ENCODE measurements at places on chromosomes 3 and 15. TPM values are rescaled to one million over a fixed set of nuclear protein-coding genes. Genes with fewer than 3 reads are reported as not detected.
A peak's percentile ranks its signal among the peaks of the same experiment; 100 is the strongest.

DNA sequence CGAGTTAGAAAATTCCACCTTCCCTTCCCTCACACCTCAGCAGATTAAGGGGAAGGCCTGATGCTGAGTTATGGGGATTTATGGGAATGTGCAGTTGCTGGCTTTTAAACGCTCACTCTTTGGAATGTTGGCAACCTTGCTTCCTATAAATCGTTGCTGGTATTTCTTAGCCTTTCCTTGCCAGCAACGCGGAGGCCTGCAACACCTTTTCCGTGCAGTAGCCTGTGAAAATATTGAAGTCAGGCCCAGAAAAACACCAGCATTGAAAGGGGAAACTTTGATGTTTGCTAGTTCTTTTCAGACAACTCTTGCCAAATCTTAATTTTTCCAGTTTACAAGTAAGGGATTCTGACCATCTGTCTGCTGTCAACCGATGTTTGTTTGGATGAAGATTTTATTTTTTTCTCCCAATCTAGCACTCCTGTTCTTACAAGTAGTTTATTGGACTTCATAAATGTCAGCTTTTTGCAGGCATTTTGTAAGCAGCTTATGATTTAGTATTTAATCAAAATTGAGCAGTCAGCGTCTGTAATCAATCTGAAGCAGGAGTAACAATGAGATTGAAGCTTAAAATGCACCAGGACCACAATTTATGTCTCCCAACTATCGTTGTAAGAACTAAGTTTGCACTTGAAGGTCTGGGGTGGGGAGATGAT lies 251.0 kb downstream of the RPLP1 start:
- H3K27ac ChIP-seq = no peak overlapping the region
- H3K36me3 ChIP-seq = no peaks in the 10 kb centered on the region
- H3K27me3 ChIP-seq = no peaks in the 10 kb centered on the region
- no peaks in the 10 kb centered on the region for H3K4me1 ChIP-seq
- no peak overlapping the region for H3K4me3 ChIP-seq

GRCh38 chr3:24135280-24135679 lies 190.2 kb downstream of the NR1D2 start:
- H3K27me3 ChIP-seq = peaks cover 63% of the 10 kb centered on the region
- H3K36me3 ChIP-seq = no peaks in the 10 kb centered on the region
- H3K4me3 ChIP-seq = no peak overlapping the region
- no peak overlapping the region for H3K27ac ChIP-seq
- no peaks in the 10 kb centered on the region for H3K4me1 ChIP-seq
- no peak for DNase-seq

GRCh38 chr3:119342176-119342575 lies 48.0 kb downstream of the ARHGAP31 start:
- H3K4me1 ChIP-seq = peaks cover 10% of the 10 kb centered on the region
- no peak overlapping the region for H3K27ac ChIP-seq

DNA sequence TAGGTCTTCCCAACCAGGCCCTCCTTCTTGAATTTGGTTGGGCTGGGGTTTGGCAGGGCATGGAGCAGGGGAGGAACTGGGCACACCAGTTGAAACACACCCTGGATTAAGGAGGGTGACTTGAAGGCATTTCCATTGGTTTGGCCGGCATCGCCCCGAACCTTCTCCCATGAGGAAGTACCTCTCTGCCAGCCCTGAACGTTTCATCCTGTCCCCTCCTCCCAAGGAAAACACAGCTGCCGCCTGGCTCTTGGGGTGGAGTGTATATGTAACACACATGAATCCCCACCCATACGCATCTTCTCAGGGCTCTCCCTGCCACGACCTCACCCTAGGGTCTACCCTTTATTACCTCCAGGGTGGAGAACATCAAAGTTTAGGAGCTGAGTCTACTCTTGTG lies 14.6 kb downstream of the UBAP1L start:
- no peak overlapping the region for H3K27ac ChIP-seq
- H3K4me1 ChIP-seq = no peaks in the 10 kb centered on the region

DNA sequence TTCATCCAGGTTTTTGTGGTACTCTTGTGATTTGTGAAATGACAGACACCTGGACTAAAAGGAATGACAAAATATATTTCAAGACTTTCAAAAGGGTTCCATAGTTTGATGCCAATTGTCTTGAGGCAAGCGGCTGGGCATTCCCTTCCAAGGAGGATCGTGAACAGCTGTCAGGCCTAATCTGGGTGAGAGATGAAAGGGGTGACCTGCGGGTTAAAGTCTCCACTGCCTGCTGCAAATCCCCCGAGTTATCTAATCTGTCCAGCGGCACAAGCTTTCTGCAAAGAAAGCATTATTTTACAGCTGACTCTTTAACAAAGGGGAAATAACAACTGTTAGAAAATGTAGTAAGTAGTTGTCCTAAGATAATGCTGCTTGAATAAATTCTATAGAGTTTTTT lies 128.7 kb upstream of the MB21D2 start:
- H3K4me1 ChIP-seq = peaks cover 4% of the 10 kb centered on the region
- no peaks in the 10 kb centered on the region for H3K36me3 ChIP-seq
- DNase-seq = no peak
- no peaks in the 10 kb centered on the region for H3K27me3 ChIP-seq

The CFAP161 gene
- total RNA-seq = not detected

- no peaks in the 10 kb centered on the region for H3K36me3 ChIP-seq
- DNase-seq = no peak
Measured at GRCh38 chr3:70049761-70050160, 50.2 kb downstream of the SAMMSON start.

GRCh38 chr15:32828507-32829186 lies 110.8 kb downstream of the GREM1 start:
- no peaks in the 10 kb centered on the region for H3K4me1 ChIP-seq
- no peaks in the 10 kb centered on the region for H3K36me3 ChIP-seq
- DNase-seq = no peak
- H3K4me3 ChIP-seq = no peak overlapping the region
- no peak overlapping the region for H3K27ac ChIP-seq

The GLDN gene
- 1.7 TPM for total RNA-seq

- no peak overlapping the region for H3K4me3 ChIP-seq
- DNase-seq = no peak
- H3K36me3 ChIP-seq = peaks cover 4% of the 10 kb centered on the region
Measured at GRCh38 chr15:52652286-52652685, 26.9 kb downstream of the ATOSA start.

GRCh38 chr3:140416666-140417065 lies 261.2 kb upstream of the TRIM42 start:
- no peaks in the 10 kb centered on the region for H3K27me3 ChIP-seq
- H3K4me1 ChIP-seq = peaks cover 2% of the 10 kb centered on the region
- no peak overlapping the region for H3K27ac ChIP-seq
- no peak for DNase-seq
- H3K36me3 ChIP-seq = no peaks in the 10 kb centered on the region

GRCh38 chr3:9935966-9936510 lies 2.4 kb downstream of the CRELD1 start:
- H3K4me3 ChIP-seq = peak overlapping the region; percentile 93
- no peaks in the 10 kb centered on the region for H3K27me3 ChIP-seq
- no peaks in the 10 kb centered on the region for H3K4me1 ChIP-seq
- DNase-seq = no peak

The TMEM212 gene
- not detected for total RNA-seq

The SCAANT1 gene
- total RNA-seq = not detected

DNA sequence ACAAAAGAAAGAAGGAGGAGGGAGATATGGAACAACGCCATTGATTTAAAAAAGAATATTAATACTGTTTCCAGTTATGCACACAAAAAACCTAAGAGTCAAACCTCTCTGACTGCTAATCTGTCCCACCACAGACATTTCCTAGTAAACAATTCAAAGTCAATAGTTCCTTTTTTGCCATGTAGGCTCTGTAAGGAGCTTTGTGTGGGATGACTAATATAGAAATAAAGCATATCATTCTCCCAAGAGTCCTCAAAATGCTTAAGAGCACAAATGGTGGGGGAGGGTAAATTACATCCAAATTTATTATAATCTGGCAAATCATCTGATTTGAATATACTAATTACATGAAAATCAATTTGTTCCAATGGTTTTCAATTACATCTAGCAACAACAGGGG lies 155.9 kb upstream of the CNTN4 start:
- H3K27me3 ChIP-seq = no peaks in the 10 kb centered on the region
- DNase-seq = no peak
- H3K4me3 ChIP-seq = no peak overlapping the region
- H3K4me1 ChIP-seq = no peaks in the 10 kb centered on the region

DNA sequence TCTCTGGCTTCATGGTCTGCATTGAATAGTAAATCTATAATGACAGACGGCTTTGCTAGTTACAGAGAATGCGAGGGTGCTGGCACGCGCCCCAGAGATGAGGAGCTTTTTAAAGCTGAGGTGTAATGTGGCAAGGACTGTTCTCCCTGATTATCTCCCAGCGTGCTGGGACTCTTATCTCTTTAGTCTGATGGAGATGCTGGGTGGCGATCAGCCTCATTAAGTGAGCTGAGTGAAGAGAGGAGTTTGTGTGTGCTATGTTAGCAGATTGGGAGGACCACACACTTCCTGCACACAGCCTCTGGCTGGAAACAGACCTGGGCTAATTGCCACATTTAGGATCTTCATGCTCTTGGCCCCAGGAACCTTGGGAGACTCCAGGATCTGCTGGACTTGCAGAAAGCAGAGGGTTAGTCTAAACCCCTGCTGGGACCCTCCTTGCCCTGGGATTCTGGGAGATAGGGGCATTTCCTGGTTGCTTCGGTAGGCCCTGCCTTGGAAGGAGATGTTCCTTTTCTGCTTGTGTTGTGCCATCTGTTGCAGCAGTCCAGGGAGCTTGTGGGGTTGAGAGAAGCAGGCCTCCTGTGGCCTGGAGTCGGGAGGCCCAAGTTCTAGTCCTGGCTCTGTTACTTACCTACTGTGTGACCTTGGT lies 15.0 kb downstream of the PDIA5 start:
- no peak overlapping the region for H3K4me3 ChIP-seq
- no peaks in the 10 kb centered on the region for H3K27me3 ChIP-seq
- no peak overlapping the region for H3K27ac ChIP-seq
- peak; percentile 61 for DNase-seq
- H3K36me3 ChIP-seq = no peaks in the 10 kb centered on the region

GRCh38 chr3:29746163-29746760 lies 465.4 kb downstream of the RBMS3 start:
- H3K27me3 ChIP-seq = no peaks in the 10 kb centered on the region
- no peak overlapping the region for H3K4me3 ChIP-seq

The CEP19 gene
- 4.5 TPM for total RNA-seq

The KIF23 gene
- total RNA-seq = 58.0 TPM

DNA sequence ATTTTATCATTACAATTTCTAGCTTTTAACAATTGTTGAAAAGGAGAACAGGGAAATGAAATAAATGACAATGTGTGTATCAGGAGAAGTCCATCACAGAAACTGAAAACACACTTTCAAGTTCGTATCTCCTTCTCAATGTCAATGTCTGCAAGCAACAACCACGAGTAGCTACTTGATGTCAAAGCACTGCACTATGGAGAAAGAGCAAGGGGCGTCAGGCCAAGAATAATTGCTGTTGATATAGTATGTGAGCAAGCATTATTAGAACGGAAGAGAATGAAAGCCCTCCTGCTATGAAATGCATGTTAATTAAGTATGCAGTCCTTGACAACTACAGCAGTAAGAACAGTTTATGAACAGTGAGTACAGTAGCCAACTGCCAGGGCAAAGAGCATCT lies 1250.1 kb downstream of the ZPLD1 start:
- no peaks in the 10 kb centered on the region for H3K36me3 ChIP-seq
- no peak overlapping the region for H3K4me3 ChIP-seq
- H3K27me3 ChIP-seq = no peaks in the 10 kb centered on the region
- DNase-seq = no peak

GRCh38 chr3:151925419-151925818 lies 52.0 kb downstream of the SUCNR1 start:
- no peak overlapping the region for H3K4me3 ChIP-seq
- H3K27me3 ChIP-seq = no peaks in the 10 kb centered on the region
- H3K4me1 ChIP-seq = no peaks in the 10 kb centered on the region

- peaks cover 24% of the 10 kb centered on the region for H3K4me1 ChIP-seq
- no peak for DNase-seq
- no peaks in the 10 kb centered on the region for H3K27me3 ChIP-seq
- peak overlapping the region; percentile 41 for H3K27ac ChIP-seq
- H3K36me3 ChIP-seq = peaks cover under 1% of the 10 kb centered on the region
- H3K4me3 ChIP-seq = no peak overlapping the region
Measured at GRCh38 chr3:50125541-50126286, 29.4 kb upstream of the SEMA3F start.

DNA sequence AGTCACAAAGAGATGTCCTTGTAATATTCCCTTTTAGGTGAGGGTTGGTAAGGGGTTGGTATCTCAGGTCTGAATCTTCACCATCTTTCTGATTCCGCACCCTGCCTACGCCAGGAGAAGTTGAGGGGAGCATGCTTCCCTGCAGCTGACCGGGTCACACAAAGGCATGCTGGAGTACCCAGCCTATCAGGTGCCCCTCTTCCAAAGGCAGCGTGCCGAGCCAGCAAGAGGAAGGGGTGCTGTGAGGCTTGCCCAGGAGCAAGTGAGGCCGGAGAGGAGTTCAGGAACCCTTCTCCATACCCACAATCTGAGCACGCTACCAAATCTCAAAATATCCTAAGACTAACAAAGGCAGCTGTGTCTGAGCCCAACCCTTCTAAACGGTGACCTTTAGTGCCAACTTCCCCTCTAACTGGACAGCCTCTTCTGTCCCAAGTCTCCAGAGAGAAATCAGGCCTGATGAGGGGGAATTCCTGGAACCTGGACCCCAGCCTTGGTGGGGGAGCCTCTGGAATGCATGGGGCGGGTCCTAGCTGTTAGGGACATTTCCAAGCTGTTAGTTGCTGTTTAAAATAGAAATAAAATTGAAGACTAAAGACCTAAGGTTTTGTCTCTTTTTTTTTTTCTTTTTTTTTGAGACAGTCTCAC lies 19.8 kb downstream of the TYRO3 start:
- no peak overlapping the region for H3K4me3 ChIP-seq
- peaks cover 7% of the 10 kb centered on the region for H3K4me1 ChIP-seq
- H3K27me3 ChIP-seq = no peaks in the 10 kb centered on the region
- peaks cover 46% of the 10 kb centered on the region for H3K36me3 ChIP-seq

GRCh38 chr3:101829874-101830273 lies 19.4 kb upstream of the NFKBIZ start:
- no peak for DNase-seq
- no peak overlapping the region for H3K27ac ChIP-seq
- H3K36me3 ChIP-seq = no peaks in the 10 kb centered on the region
- no peaks in the 10 kb centered on the region for H3K27me3 ChIP-seq
- H3K4me3 ChIP-seq = no peak overlapping the region

DNA sequence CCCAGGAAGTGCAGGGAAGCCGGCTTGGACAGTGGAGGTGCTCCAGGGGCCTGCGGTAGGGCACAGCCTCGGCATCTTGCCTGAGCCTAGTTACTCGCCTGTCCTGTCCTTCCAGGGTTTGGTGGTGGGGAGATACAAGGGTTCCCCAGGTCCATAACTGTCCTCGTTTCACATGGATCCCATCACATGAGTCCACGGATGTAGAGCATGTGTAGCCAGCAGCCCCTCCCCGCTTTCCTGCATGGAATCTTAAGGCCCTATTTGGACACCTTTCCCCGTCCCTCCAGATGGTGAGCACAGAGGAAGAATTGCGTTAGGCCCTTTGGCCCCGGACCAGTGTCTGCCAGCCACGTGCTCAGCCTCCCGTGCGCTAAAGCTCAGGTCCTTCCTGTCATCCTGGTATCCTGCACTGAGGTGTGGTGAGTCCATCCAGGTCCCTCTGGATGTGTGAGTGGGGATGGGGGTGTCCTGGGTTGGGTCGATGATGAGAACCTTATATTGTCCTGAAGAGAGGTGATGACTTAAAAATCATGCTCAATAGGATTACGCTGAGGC lies 230.4 kb downstream of the SNRPN start:
- no peak overlapping the region for H3K27ac ChIP-seq
- H3K4me3 ChIP-seq = no peak overlapping the region
- no peaks in the 10 kb centered on the region for H3K36me3 ChIP-seq

GRCh38 chr15:23467110-23467600 lies 20.1 kb upstream of the GOLGA6L2 start:
- H3K4me1 ChIP-seq = no peaks in the 10 kb centered on the region
- no peak for DNase-seq
- H3K27me3 ChIP-seq = no peaks in the 10 kb centered on the region
- no peak overlapping the region for H3K27ac ChIP-seq
- no peaks in the 10 kb centered on the region for H3K36me3 ChIP-seq
- H3K4me3 ChIP-seq = no peak overlapping the region

The ARL14 gene
- not detected for total RNA-seq

The THAP10 gene
- total RNA-seq = 6.1 TPM
